ENCODE measurements at places on chromosomes 2 and 18.

DNA sequence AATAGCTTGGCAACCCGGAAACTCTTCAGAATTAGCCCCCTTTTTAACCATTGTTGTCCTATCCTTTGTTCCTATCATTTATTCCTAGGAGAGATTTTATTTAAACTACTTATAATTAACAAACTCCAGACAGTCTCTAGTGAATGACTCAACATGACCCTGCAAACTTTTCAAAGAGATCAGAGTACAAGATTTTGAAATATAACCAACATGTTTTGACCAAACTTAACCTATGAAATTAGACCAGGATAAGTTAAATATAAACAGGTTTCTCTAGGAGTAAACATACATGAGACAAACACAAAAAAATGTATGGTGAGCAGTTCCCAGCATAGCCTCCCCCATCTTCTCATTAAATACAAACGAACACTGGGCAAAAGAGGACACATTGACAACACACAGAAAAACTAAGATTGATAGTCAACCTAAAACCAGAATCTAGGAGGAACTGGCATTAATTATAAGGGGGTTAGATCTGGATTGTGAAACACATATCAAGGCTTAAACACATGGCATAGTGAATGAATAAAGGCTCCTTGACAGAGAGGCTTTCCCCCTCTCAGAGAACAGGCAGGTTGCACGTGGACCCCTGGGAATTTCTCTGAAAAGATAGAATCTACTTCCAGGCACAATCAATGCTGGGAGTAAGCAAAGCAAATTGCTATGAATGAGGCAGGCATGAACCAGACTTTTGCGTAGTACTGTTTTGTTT is 284.1 kb downstream of the IRS1 start:
- H3K4me3 ChIP-seq: no peak overlapping the region
- DNase-seq: no peak
- no peaks in the 10 kb centered on the region for H3K36me3 ChIP-seq
- H3K27me3 ChIP-seq: no peaks in the 10 kb centered on the region
- H3K27ac ChIP-seq: no peak overlapping the region
- H3K4me1 ChIP-seq: no peaks in the 10 kb centered on the region

DNA sequence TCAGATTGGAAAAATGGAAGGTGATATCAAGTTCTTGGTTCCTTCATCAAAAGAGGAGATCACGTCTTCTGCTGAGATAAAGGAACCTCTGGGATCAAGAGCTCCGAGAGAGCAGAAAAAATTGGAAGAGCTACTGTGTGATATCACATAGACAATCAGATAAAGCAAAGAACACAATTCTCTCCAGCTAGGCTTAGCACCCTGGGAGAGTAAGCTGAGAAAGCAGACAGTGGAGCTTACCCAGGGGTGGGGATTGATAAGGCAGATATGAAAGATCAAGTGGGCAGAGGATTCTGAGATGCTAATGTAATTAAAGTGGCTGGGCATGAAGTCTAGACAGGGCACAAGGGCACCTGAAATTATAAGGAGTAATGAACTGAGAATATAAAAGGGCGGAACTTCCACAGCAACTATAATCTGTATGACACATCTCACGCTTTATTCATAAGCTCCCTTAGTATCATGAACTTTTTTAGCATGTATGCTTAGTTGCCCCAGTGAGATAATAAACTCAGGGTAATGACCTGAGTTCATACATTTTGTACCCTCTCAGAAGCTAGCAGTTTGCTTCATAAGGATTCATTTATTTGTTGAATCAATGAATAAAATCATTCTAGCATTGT is 65.8 kb downstream of the FAM161A start:
- DNase-seq: no peak
- no peak overlapping the region for H3K4me3 ChIP-seq
- no peaks in the 10 kb centered on the region for H3K27me3 ChIP-seq

DNA sequence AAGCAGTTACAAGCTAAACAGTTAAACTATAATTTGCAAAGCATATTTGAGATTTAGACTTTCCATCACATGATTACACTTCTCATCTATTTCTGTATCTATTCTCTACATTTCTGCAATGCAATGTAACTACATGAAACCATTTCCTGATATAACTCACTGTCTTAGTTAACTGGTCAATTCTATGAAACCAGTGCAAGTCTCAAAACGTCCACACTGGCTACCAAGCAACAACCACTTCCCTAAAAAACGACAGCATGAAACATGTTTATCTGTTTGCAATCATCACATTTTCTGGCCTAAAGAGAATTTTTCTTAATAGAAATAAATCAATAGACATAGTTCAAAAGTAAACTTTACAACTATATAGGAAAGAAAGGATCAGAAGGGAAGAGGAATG is 17.4 kb downstream of the FECH start:
- H3K27ac ChIP-seq: no peak overlapping the region
- H3K4me1 ChIP-seq: no peaks in the 10 kb centered on the region
- no peak overlapping the region for H3K4me3 ChIP-seq
- no peak for DNase-seq

DNA sequence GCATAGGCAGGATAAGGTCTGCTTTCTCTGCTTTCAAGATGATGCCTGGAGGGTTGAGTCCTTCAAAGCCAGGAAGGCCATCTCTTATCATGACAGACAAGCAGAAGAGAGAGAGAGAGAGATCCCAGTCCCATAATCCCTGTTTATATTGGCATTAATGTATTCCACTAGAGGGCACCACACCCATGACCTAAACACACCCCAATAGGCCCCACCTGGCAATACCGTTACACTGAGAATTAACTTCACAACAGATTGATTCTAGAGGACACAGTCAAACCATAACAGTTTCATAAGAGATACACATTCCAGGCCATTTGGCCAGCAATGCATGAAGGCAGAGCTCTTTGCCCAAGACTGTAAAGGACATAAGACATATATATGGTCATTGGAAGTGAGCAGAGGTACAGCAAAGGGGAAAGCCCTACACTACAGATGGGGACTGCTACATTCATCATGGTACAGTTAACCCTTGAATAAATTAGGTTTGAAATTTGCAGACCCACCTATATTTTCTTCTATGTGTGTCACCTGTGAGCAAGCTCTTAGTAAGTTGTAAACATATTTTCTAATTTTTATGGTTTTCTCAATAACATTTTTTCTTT is 1516.1 kb downstream of the RPIA start:
- no peak overlapping the region for H3K4me3 ChIP-seq
- H3K27ac ChIP-seq: no peak overlapping the region
- H3K36me3 ChIP-seq: no peaks in the 10 kb centered on the region

- no peaks in the 10 kb centered on the region for H3K4me1 ChIP-seq
- no peak for DNase-seq
- H3K27ac ChIP-seq: no peak overlapping the region
- no peaks in the 10 kb centered on the region for H3K36me3 ChIP-seq
- H3K4me3 ChIP-seq: no peak overlapping the region
Measured at GRCh38 chr2:99543247-99543646, 53.4 kb upstream of the REV1 start.

All from heart left ventricle (tissue), 16 donors.